Glutamatergic neuron (in vitro differentiated cells): ENCODE measurements at places on chromosomes 12 and 14. TPM values are rescaled to one million over a fixed set of nuclear protein-coding genes. Genes with fewer than 3 reads are reported as not detected.

DNA sequence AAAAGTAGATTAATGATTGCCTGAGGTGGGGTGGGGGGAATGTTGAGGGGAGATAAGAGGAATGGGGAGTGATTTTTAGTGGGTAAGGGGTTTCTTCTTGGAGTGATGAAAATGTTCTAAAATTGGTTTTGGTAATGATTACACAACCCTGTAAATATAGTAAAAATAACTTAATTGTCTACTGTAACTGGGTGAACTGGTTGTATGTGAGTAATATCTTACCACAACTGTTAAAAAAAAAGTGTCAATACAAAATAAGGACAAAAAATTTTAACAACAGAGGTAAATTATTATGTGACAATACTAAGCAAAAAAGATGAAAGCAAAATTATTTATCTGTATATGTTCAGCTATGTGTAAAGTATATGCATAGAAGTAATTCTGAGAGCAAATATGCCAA, 86.3 kb upstream of the RASSF8 start:
- DNase-seq = no peak
- H3K36me3 ChIP-seq = no peaks in the 10 kb centered on the region
- no peak overlapping the region for H3K4me3 ChIP-seq
- H3K4me1 ChIP-seq = no peaks in the 10 kb centered on the region
- H3K27me3 ChIP-seq = peaks cover 1% of the 10 kb centered on the region
- no peak overlapping the region for H3K27ac ChIP-seq

The FLVCR2 gene
- not detected for total RNA-seq

- no peaks in the 10 kb centered on the region for H3K36me3 ChIP-seq
- DNase-seq = no peak
- no peak overlapping the region for H3K4me3 ChIP-seq
These were observed 334.8 kb upstream of the TMPO start for GRCh38 chr12:98180603-98181002.

The LRP1-AS gene
- not detected for total RNA-seq

The TM7SF3 gene
- 30.3 TPM for total RNA-seq

GRCh38 chr12:40146800-40147797, 41.2 kb upstream of the SLC2A13 start:
- no peak for DNase-seq
- H3K27ac ChIP-seq = no peak overlapping the region
- H3K4me1 ChIP-seq = no peaks in the 10 kb centered on the region
- H3K4me3 ChIP-seq = no peak overlapping the region
- no peaks in the 10 kb centered on the region for H3K36me3 ChIP-seq

DNA sequence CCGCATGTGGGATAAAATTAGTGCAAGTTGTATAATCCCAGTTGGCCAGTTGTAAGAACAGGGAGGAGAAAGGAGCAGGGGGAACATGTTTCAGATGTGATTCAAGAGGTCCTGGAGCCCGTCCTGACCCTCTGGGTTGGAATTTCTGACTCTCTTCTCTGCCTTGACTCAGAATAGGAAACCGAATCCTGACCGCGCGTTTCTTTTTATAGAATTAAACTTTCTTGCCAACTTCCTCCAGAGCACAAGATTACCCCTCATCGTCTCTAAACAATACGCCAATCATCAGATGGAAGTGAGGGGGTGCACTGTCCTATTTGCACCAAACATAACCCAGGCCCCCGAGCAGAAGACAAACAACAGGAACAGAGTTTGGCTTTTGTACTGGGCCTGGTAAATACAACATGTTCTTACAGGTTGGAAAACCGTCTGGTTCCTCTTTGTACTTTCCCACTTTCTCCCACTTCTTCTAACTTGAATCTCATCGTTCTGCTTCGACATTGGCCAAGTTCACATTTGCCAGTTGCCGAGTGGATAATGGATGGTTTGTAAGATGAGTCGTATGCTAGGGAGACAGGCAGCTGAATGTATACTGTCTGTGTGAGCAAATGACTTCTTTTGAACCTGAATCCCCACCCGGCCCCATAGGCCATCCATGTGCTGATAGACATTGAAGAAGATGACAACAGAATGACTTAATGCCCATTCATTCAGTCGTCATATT, 42.6 kb upstream of the MED13L start:
- no peak overlapping the region for H3K4me3 ChIP-seq
- H3K36me3 ChIP-seq = no peaks in the 10 kb centered on the region
- H3K27me3 ChIP-seq = peaks cover 6% of the 10 kb centered on the region
- H3K27ac ChIP-seq = no peak overlapping the region
- DNase-seq = no peak
- H3K4me1 ChIP-seq = no peaks in the 10 kb centered on the region

DNA sequence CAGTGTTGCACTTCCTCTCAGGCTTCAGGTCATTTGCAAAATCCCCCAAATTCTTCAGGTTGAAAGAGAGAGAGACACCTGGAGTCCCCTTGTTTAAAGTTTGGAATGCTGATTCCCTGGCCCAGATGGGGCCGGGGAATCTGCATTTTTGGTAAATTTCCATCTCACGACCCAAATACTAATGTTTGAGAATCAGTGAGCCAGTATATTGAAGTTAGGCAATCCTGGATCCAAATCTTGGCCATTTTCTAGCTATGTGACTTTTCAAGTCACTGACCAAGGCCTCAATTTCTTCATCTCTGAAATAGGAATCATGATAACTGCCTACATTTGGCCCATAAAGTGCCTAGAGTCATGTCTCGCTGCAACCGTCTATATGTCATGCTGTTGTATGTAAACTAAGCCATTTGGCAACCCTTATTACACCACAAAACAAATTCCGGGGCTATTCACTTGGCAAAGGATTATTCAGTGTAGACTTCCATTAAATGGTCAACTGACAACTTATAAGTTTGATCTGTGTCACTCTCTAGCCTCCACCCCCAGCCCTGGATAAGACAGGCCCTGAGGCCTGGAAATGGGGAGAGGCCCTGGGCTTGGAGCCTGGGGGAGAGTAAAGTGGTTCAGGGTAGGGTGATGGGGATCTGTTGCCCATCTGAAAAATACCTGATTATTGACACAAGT, 3.7 kb upstream of the ZFP36L1 start:
- H3K4me3 ChIP-seq = peak overlapping the region; percentile 71
- H3K36me3 ChIP-seq = no peaks in the 10 kb centered on the region
- H3K27me3 ChIP-seq = peaks cover 13% of the 10 kb centered on the region
- H3K4me1 ChIP-seq = peaks cover 6% of the 10 kb centered on the region

- H3K4me1 ChIP-seq = peaks cover 11% of the 10 kb centered on the region
- H3K4me3 ChIP-seq = no peak overlapping the region
- peaks cover 4% of the 10 kb centered on the region for H3K36me3 ChIP-seq
These were observed 39.0 kb downstream of the NID2 start for GRCh38 chr14:52029881-52030280.

GRCh38 chr12:110577864-110578693, 5.0 kb downstream of the PPTC7 start:
- H3K4me3 ChIP-seq = no peak overlapping the region
- DNase-seq = no peak
- peaks cover 4% of the 10 kb centered on the region for H3K27me3 ChIP-seq
- no peaks in the 10 kb centered on the region for H3K36me3 ChIP-seq
- H3K27ac ChIP-seq = no peak overlapping the region

DNA sequence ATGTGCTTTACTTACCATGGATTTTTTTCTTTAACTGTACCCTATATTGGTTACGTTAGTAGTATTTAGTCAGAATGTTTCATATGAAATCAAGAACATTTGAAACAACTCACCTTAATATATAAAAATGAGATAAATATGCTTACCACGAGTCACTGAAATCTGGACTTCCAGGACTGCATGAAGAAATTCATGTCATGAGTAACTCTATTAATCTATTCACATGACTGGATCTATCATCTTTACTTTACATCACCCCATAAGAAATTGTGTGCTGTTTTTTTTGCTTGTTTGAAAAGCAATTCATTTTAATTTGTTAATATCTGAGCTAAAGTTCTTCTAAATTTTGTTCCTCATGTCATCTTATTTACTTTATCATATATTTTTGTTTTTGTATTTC, 5.2 kb downstream of the EPYC start:
- no peak overlapping the region for H3K27ac ChIP-seq
- H3K27me3 ChIP-seq = no peaks in the 10 kb centered on the region
- H3K36me3 ChIP-seq = no peaks in the 10 kb centered on the region
- no peak overlapping the region for H3K4me3 ChIP-seq
- no peaks in the 10 kb centered on the region for H3K4me1 ChIP-seq

- H3K4me1 ChIP-seq = peaks cover 5% of the 10 kb centered on the region
- no peak overlapping the region for H3K4me3 ChIP-seq
- no peak overlapping the region for H3K27ac ChIP-seq
- no peaks in the 10 kb centered on the region for H3K27me3 ChIP-seq
- DNase-seq = no peak
These were observed 377.4 kb downstream of the GRIN2B start for GRCh38 chr12:13603953-13604352.

The ARHGDIB gene
- not detected for total RNA-seq

The SGPP1 gene
- 4.3 TPM for total RNA-seq

DNA sequence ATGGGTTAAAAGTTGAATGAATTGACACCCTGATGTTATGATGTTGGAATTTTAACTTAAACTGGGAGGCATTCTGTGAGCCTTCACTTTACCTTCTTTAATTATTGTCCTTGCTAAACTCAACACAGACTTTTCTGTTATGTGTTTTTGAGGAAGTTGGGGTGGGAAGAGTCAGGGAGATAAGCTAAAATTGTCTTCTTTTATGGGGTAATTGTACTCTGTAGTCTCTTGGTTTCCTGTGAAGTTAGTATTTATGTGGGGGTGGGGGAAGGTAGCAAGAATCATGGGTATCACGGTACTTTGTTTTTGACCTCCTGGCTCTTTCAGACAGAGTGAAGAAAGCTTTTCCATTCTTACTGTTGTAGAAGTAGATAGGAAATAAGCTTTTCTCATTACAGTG, 32.9 kb downstream of the RAB21 start:
- H3K4me1 ChIP-seq = no peaks in the 10 kb centered on the region
- H3K27me3 ChIP-seq = no peaks in the 10 kb centered on the region
- H3K4me3 ChIP-seq = no peak overlapping the region

DNA sequence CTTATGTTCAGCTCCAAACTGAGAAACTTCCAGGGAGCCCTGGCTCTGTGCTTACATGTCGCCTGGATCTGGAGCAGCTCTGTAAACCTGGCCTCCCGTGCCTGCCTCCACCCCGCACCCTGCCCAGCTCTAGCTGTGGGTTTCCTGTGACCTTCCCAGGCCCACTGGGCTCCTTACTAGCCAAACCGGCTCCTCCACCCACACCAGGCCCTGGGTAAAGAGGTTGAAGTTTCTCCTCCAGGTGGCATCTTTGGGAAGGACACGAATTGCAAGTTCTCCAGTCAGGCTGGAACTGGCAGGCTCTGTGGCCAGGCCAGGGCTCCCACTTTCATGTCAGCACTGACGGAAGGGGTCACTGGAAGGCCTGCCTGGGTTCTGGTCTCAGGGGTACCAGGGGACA, 60.9 kb upstream of the ZFP36L1 start:
- H3K4me1 ChIP-seq = no peaks in the 10 kb centered on the region
- no peak overlapping the region for H3K4me3 ChIP-seq
- H3K27me3 ChIP-seq = peaks cover 4% of the 10 kb centered on the region
- no peak for DNase-seq
- H3K27ac ChIP-seq = no peak overlapping the region
